DND-41 (cell line): ENCODE measurements at places on chromosomes 12 and 14.

- no peak for DNase-seq
Measured at GRCh38 chr12:18849761-18850160, 111.8 kb downstream of the CAPZA3 start.

DNA sequence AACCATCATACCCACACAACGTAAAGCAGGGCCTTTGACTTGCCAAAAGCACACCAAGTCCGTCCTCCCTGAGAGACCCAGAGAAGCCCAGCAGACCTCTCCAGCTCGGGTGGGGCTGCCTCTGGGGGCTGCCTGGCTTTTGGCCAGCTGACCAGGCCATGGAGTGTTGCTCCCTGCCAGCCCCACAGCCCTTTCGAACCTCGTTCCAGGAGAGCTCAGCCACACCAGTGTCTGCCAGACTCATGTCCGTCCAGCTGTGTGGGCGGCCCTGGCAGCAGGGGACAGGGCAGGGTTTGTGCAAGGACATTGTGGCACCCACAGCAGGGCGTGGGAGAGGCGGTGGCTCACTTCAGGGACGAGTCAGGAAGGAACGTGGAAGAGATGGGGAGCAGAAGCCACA is 22.6 kb upstream of the IRF2BPL start:
- DNase-seq = no peak

DNA sequence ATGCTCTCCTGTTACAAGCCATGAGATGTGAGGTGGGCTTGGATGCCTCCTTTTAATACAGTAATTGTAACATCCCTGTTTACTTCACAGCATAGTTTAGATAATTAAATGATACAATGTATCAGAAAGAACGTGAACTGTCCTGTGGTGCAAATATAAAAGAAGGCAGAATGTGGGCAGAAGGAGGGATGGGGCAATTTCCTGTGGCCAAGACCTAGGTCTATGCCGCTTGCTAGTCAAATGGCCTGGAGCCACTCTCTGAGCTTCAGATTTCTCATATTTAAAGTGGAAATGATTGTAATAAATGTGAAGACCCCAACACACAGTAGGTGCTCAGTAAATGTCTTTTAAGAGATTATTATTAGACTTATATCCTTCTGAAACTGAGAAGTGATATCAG is 24.0 kb upstream of the EVL start:
- no peak for DNase-seq

- DNase-seq = no peak
Measured at GRCh38 chr14:70873627-70874026, 33.6 kb upstream of the PCNX1 start.

- peak; percentile 48 for DNase-seq
Measured at GRCh38 chr14:35046751-35047536, 872 bp downstream of the FAM177A1 start.

DNA sequence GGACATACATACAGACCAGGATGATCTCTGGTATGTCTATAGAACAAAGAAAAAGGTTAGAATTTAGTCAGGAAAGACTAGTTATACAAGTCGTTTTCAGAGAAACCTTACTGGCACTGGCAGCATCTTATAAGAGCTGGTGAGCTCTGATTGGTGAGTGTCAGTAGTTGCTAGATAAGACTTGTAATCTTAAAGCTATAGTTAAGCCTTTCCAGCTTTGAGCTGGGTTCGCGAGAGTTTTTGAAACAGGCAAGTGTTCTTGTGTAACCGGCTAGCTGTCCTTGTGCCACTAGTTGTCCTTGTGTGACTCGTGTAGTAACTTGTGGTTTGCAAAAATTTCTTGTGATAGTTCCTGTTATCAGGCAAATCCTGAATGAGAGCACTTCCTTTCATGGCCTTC is 740.9 kb downstream of the GALC start:
- DNase-seq = no peak

GRCh38 chr14:46717211-46717610 is 65.6 kb upstream of the RPL10L start:
- DNase-seq = no peak

GRCh38 chr12:24820872-24821271 is 128.0 kb downstream of the BCAT1 start:
- DNase-seq = no peak

GRCh38 chr12:124622764-124623163 is 55.4 kb upstream of the NCOR2 start:
- no peak for DNase-seq

DNA sequence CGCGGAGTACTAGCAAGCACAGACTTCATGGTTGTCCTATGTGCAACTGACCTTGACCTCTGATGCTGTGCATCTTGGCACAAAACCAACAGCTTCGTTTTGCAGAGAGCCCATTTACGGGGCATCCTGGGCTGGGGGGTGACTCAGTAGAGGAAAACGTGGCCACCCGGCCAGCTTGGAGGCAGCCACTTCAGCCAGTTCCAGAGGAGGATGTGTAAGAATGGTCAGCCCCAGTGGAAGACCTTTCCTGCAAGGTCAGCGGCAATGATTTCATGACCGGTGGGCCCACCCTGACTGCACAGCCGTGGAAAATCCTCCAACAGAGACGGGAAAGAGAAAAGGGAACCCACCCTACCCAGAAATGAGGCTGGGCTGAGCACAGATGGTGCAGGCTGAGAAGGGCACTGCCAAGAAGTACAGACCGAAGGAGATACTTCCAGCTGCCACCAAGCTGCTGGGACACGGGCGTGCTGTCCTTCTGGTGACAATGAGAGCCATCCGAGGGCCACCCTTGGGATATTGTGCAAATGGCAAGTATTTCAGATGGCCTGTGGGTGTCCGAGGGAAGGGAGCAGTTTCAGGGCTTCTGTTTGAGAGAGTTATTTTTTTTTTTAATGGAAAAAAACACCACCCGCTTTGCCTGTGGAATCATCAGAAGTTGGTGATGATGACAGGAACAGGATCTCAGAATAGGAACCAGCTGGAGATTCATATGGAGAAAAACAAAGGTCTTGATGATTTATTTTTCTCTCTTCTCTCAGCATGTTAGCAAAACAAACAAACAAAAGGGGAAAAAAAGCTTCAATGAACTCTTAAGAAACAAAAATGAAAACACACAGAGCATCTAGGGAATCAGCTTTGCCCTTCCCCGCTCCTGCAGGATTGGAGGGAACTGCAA is 120.2 kb upstream of the RFLNA start:
- DNase-seq = no peak

DNA sequence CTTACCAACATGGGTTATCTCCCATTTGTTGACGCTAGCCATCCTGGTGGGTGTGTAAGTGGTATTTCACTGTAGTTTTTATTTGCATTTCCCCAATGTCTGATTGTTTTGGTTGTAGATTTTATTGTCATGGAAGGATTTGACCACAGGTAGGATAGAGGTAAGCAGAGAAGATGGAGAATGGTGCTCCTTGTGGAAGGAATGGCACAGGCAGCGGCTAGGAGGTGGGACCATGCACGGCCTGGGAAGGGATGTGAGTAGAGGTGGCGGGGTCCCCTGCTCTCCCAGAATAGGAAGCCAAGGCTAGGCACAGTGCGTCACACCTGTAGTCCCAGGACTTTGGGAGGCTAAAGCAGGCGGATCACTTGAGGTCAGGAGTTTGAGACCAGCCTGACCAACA is 41.4 kb downstream of the PHETA1 start:
- DNase-seq = no peak

DNA sequence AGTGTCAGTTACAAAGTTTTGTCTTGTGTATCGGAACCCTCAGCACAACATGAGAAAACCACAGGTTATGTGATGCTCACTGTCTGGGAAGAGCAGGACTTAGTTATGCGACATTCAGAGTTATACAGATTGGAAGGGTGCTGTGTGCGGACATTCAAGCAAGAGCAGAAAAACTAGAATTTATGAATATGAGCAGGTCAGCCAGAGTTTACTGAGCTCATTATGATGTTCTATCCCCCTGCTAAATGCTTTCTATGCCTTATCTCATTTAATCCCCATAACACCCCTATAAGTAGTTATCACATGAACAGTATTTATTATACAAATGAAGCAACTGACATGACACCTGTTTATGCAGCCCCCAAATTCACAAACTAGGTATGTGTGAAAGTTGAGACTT is 1083.2 kb downstream of the FLRT2 start:
- no peak for DNase-seq

GRCh38 chr12:15763328-15763727 is 25.9 kb downstream of the EPS8 start:
- DNase-seq = no peak

DNA sequence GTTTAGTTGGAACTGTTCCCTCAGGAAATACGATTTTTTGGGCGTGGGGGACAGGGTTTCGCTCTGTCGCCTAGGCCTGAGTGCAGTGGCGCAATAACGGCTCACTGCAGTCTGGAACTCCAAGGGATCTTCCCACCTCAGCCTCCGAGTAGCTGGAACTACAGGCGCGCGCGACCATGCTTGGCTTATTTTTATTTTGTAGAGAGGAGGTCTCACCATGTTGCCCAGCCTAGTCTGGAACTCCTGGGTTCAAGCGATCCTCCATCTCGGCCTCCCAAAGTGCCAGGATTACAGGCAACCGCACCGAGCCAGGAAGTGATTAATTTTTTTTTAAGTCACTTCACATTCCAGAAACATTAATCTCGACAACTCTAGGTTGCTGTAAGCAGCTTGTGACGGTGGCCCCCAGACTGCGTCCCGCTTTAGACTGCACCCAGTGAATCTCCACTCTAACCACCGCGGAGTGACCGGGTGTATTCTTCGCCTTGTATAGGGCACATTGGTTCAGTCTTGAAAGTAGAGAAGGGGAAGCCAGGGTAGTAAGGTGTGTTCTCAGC is 830 bp upstream of the MIS18BP1 start:
- no peak for DNase-seq
